ENCODE measurements at places on chromosomes 12 and 14.

DNA sequence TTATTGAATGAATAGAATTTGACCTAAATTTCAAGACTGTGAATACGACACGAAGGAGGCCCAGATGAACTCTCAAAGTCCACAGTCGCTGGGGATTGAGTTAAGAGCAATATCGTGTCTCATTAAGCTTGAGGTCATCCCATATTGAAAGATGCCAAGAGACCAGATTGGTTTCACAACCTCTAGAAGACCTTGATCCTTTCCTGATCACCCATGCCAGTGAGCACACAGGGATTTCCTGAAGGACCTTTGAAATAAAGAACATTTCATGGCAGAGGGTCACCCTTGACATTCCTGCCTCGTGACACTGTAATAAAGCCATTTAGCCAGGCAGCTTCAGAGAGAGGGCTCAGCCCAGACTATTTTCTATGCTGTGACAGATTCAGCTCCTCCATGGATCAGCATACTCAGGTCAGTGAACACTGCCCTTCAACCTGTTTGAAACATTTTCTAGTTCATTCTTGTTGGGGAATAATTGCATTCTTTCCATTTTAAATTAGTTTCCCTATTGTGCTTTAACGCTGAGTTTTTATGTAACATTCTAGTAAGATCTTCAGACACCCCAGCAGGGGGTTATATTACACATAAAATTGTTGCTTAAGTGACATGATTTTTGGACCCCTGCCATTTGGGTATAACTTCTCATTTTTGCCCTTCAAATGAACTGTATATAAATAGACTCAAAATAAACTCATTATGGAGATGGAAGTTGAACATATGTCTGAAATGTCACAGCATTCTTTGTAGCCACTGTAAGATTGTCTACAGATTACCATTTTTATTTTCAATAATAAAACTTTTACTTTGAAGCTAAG, 213.2 kb downstream of the C12orf50 start:
- DNase-seq, result no peak

DNA sequence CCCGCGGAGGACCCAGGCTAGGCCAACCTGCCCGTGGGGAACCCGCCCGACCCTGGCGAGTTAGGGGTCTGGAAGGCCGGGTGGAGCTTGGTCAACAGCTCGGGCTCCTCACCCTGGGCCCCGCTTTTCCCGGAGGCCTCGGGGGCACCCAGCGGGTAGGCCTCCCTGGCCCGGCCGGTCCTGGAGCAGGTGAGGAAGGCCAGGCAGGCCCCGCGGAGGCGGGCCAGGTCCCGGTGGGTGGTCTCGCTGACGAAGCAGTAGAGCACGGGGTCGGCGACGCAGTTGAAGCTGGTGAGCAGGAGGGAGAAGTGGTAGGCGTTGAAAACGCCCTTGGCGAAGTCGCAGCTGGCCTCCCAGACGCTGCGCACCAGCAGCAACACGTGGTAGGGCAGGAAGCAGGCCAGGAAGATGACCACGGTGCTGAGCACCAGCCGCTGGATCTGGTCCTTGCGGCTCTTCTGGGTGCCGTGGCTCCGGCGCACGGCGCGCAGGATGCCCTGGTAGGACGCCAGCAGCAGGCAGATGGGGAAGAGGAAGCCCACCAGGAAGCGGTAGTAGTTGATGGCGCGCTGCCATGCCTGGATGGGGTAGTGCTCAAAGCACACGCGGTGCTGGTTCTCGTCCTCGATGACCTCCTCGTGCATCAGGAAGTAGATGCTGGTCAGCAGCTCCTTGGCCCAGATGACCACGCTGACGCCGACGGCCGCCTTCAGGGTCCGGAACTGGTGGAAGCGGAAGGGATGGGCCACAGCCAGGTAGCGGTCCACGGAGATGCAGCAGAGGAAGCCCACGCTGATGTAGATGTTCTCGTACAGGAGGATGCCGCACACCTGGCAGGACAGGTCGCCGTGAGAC, 10.3 kb downstream of the GPR68 start:
- DNase-seq, result no peak

DNA sequence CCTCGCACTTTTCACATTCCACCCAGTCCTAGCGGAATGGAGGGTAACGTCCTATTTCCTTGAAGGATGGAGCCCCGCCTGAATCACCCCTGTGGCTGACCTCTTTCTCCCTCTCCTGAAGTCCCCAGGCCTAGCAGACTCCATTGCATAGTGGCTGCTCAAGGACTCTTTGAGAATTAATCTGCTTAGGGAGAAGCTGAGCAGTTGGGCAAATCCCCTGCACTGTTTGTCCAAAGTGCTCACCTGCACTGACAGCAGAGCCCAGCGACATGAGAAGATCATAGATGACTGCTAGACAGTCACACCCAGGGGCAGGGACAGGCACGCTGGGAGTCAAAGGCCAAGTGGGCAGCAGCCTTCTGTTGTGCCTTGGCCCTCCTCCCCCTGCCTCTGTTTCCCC, 37.7 kb upstream of the DICER1 start:
- DNase-seq, result no peak

GRCh38 chr12:85951823-85952222, 77.7 kb downstream of the NTS start:
- no peak for DNase-seq

DNA sequence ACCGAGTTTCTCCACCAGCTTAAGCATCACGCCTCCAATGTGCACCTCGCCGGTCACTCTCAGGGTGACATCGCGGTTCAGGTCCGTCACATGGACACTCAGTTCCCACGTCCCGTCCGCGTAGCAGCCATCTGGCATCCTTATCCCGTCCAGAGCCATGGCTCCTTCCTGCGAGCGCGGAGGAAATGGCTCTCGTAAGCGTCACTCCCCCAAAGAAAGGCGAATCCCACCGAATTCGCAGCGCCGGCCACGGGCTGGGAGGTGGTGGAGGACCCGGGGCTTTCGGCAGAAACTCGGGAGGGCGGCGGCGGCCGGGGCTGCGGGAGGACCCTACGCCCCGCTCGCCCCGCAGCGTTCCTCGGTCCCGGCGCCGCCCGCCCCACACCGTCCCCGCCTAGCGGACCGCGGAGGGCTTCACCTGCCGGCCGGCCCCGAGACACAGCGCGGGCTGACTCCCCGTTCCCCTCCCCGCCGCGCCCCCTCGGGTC, 396 bp downstream of the FERMT2 start:
- DNase-seq, result no peak

DNA sequence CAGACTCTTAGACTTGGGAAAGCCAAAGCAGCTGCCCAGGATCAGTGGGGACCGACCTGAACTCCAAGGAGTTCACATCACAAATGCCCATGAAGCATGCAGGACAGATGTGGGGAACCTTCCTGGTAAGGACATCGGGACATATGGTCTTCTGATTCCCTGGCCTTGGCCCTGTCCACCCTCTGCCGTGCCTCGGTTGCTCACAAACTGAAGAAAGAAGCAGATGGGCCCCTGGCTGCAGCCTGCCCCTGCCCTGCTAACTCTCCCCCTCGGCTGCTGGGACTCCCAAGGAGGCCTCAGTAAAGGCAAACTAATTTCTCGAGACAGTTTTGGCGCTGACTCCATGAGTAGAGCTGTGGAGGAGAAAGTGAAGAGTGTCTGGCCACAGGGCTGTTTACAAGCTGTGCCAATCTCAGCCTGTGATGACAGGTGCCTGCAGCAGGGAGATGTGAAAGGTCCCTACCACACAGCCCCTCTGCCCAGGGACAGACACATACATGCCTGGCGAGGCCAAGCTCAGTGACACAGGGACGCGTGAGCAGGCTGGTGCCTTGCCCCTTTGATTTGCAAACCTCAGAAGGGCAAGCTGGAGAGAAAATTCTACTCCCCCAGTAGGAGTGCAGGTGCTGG, 48.6 kb downstream of the ISCA2 start:
- DNase-seq, result no peak

- DNase-seq, result no peak
Observed at GRCh38 chr12:66638666-66639065, 40.2 kb downstream of the GRIP1 start.

GRCh38 chr14:90757452-90757851, 58.8 kb downstream of the TTC7B start:
- DNase-seq, result no peak

DNA sequence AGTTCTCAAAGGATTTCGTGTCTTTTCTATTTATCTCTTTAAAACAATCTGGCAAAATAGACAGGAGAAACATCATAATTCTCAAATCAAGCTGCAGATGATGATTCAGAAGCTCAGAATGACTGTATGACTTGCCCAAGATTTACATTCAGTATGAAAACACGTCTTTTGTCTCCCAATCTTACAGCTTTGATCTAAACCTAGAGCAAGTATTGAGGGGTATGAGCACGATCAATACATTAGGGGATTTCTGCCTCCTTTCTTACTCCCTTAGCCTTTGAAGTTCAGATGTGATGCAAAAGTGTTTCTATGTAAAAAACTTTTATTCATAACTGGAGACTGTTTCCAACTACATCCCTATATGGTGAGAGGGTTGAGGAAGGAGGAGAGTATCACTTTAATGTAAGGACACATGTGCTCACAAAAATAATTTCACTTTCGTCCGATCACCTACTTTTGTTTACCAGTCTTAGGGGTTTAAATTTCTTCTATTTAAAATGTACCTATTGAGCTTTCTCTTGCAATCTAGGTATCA, 454.8 kb downstream of the TMTC2 start:
- no peak for DNase-seq

DNA sequence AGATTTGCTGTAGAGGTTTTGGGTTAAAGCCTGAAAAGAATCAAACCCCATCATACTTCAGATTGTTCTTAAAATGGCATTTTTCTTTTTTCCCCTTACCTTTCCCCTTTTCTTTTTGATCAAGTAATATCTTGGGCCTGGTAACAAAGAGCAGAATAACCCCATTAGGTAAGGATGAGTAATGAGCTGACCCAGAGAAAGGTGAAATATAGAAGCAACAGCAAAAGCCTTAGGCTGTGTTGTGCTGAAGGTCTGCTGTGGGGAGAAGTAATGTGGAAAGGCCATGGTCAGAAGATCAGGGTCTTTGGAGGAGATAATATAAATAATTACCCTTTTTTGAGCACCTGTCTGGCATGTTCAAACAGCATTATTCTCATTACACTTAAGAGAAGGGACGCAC, 42.3 kb downstream of the MIA2 start:
- no peak for DNase-seq

- DNase-seq, result no peak
Observed at GRCh38 chr12:18690653-18691052, 47.2 kb downstream of the PLCZ1 start.
